NCI-H2081 (cell line): ENCODE measurements at places on chromosomes 3 and 15.

- DNase-seq, result peak; percentile 39
Measured at GRCh38 chr3:178671791-178672190, 135.6 kb downstream of the KCNMB2 start.

- DNase-seq, result no peak
Measured at GRCh38 chr3:121834157-121834670, 646 bp downstream of the IQCB1 start.

GRCh38 chr15:99122831-99123712 lies 18.2 kb downstream of the SYNM start:
- DNase-seq, result no peak

DNA sequence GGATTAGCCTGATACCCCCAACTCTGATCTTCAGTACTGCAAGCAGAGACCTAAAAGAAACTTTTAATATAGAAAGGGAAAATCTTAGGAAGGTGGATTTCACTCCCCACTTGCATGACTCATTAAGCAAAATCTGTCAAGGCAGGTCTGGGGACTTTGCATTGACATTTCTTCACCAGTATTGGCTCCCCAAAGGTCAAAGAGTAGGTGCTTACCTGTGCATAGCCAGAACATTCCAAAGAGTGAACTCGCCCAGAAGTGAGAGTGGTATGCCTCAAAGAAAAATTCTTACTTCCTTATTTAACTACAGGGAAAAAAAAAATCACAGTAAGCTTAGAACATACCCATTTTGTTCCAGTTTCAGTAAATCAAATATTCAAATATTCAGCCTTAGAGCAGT lies 140.9 kb upstream of the TP63 start:
- DNase-seq, result no peak

GRCh38 chr3:15666277-15666676 lies 64.7 kb downstream of the BTD start:
- DNase-seq, result no peak

GRCh38 chr15:82680200-82681102 lies 29.2 kb downstream of the AP3B2 start:
- DNase-seq, result peak; percentile 83

DNA sequence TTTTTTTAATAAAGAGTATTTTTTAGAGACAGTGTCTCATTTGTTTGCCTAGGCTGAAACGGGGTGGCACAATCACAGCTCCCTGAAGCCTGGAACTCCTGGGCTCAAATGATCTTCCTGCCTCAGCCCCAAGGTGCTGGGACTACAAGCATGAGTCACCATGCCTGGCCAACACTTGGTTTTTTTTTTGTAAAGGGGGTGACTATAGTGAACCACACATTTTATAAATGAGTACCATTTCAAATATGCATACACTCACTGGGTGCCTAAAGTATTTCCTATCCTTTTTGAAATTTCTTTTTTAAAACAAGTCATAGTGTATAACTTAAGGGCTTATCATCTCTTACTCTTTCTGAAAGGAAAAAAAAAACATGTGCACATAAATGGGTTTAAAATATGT lies 325.2 kb upstream of the MEIS2 start:
- no peak for DNase-seq

GRCh38 chr3:81891055-81891895 lies 129.8 kb upstream of the GBE1 start:
- peak; percentile 85 for DNase-seq
